Right hindlimb (tissue), 1 donor: ENCODE measurements at places on chromosomes 3 and 15.

- DNase-seq: no peak
Observed at GRCh38 chr3:154101250-154101649, 19.9 kb upstream of the ARHGEF26 start.

DNA sequence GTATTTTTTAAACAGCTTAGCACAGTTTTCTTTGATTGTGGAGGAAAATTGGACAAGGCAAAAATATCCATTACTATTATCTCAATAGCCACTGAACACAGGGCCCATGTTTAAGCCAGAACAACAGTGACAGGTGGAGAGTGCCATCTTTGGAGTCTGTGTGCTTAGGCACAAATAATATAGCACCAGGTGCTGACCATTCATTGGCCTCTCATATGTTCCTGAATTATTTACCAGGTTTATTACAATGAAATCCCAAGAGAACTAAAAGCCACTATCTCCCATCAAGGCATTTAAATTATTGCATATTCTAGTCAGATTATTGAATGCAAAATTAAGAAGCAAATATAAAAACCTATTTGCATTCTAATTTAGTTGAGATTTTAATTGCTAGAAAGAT, 39.6 kb downstream of the GPR156 start:
- DNase-seq: no peak

DNA sequence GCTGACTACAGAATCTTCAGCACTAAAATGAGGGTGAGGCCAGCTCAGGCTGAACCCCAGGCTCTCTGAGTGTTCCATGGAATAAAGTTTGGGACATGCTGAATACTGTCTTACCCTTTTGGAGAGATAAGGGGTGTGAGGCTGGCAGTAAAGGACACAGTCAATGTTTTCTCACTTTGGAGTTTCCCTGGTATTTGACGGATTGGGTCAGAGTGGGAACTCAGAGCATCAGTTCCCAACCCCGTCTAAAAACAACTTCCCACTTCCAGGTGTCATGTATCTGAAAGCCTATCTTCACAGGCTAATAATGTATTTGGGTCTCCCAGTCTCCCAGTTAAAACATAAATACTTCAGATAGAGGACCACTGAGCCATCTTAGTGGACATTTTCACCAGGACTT, 180.7 kb downstream of the TLE3 start:
- no peak for DNase-seq

- no peak for DNase-seq
Observed at GRCh38 chr15:42083916-42084315, 10.4 kb downstream of the PLA2G4D start.

- no peak for DNase-seq
Observed at GRCh38 chr3:57967590-57967989, 40.6 kb upstream of the FLNB start.

GRCh38 chr15:44550256-44550655, 13.3 kb downstream of the EIF3J start:
- DNase-seq: no peak

- DNase-seq: no peak
Observed at GRCh38 chr3:150691414-150692040, 12.2 kb downstream of the ERICH6 start.

DNA sequence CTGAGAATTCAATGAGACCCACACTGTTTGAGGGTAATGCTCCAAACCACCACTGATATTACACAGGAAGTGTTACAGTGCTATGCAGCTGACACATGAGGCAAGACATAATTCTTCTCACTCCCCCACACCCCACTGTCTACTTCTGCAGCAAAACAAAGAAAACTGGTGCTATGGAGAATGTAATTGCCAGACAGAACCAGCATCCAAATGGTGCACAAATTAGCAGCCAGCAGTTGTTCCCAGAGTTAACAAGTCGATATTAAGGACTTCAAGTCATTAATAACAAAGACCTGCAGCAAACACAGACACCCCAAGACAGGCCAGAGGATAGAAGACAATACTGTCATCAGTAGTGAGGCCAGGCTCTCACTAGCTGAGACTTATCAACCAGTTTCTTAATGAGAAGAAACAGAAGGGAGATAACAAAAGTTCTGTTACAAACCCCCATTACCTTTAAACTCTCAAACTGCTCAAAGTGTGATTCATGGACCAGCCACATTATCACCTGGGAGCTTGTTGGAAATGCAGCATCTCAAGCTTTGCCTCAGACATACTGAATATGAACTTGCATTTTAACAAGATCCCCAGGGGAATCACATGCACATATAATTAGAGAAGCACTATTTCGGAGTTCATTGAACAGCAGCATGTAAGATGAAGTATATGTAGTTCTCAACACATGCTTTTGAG, 58.7 kb upstream of the FNDC3B start:
- DNase-seq: no peak

DNA sequence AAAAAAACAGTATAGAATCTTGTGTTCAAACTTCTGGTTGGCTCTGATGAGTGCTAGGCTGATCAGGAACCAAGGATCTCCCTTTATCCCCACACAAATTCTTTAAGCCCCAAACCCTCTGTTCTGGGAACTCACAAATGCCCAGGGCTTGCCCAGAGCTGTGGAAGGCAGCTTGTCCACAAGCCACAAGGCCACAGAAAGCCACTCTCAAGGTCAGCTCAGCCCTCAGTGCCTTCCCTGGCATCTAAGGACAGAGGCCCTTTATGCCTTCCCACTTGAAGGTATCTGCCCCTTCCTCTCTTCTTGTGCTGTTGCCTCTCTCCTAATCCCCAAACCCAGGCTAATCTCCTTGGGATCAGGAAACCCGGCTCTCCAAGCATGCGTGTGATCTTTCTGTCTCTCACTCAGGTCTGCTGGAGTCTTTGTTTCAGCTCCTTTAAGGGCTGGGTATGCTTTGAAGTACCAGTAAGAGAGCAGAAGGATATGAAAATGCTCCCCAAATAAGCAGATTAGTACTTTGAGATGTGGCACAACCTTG, 145.0 kb upstream of the TRIM42 start:
- no peak for DNase-seq

- no peak for DNase-seq
Observed at GRCh38 chr3:170044795-170045244, 7.0 kb downstream of the GPR160 start.

DNA sequence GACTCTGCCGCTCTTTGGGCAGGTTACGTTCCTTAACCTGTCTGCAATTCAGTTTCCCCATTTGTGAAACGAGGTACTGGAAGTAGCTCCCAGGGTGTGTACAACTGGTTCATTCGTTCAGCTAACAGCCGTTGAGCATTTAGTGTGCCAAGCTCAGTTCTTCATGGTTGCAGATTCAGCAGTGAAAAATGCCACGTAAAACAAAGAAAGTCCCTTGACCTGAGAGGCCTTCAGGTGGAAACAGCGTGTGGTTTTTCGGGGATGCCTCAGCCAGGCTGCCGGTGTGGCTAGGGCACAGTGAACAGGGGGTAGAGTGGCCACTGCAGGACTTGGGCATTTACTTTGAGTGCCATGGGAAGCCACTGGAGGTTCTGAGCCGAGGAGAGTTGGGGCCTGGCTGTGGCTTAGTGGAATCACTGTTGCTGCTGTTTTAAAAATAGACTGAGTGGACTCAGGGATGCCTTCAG, 4.7 kb downstream of the SYNM start:
- DNase-seq: no peak

- DNase-seq: no peak
Observed at GRCh38 chr3:171307046-171307585, 153.1 kb downstream of the TNIK start.

GRCh38 chr3:28053759-28054158, 187.7 kb upstream of the CMC1 start:
- no peak for DNase-seq
